ENCODE measurements at places on chromosomes 12 and 14. TPM values are rescaled to one million over a fixed set of nuclear protein-coding genes. Genes with fewer than 3 reads are reported as not detected.
A peak's percentile ranks its signal among the peaks of the same experiment; 100 is the strongest.

DNA sequence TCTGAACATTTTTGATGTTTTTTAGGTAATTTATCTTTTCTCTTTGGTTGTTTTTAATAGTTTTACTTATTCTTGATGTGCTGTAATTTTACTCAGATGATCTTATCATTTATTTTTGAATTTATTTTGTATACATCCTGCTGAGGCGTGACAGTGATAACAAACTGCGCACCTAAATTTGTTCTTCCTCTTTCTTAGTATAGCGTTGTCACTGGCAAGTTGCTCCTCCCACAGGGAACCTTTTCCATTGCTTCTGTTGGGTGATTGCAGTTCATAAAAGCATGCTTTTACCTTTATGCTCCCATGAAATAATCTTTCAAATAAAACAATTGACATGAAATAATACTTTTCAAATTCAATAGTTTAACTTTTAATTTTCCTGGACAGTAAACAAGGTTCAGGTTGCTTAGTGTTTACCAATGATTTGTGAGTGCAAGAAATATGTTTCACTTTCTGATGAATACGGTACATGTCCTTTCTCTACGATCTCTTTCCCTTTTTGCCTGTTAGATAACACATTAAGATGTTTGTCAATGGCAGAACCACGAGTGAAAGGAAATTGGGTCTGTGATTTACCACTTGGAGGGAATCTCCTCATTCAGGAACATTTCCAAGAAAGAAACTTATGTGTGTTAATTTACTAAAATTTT lies 223.3 kb downstream of the CCDC91 start:
- no peak for DNase-seq

DNA sequence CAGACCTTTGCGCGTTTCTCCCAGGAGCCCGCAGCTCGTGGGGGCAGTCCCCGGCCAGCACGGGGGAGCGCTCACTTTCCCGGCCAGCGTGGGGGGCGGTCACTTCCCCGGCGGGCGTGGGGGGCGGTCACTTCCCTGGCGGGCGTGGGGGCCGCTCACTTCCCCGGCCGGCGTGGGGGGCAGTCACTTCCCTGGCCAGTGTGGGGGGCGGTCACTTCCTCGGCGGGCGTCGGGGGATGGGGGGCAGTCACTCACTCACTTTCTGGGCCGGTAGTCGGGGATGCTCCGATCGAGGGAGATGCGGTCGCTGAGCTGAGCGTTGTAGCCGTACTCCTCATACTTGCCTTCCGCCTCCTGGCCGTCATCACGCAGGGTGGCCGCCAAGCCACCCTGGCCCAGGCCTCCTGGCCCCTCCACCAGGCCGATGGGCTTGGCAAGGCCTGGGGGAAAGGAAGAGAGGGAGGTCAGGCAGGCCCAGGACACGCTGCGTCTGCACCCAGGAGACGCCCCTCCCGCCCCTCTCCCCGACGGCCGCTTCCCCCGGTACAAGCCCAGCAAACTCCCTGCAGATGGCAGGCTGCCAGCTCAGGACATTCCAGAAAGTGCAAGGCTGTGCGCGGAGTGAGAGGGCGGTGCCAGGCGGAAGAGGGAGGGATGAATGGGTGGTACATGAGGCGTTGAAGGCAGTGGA lies 43.3 kb downstream of the GALNT9 start:
- DNase-seq, result peak; percentile 91

DNA sequence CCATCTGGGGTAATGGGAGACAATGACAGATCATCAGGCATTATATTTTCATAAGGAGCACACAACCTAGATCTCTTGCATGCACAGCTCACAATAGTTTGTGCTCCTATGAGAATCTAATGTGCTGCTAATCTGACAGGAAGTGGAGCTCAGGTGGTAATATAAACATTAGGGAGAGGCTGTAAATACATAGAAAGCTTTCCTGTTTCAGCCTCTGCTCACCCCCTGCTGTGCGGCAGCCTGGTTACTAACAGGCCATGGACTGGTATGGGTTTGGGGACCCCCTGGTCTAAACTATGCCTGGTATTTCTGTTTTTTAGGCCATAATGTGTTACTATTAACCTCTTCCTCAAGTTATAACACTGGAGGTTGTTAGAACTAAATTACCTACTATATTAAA lies 1373.7 kb downstream of the LRFN5 start:
- no peak for DNase-seq

DNA sequence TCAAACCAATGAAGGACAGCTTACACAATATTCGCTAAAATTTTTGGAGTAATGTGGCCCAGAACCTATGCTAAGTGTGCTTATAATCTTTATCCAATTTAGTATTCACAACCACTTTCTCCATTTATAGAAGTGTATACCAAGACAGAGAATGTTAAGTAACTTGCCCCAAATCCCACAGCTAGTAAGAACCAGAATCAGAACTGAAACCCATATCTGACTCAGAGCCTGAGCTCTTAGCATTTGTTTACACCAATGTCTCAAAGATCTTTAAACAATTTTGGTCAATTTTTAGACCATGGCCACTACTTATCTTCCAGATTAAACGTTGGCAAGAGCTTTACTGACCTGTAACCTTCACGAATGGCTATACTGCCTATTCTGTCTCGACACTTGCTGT lies 53.0 kb downstream of the PAPLN start:
- no peak for DNase-seq

IL22 gene
- not detected for polyA plus RNA-seq

B4GALNT3 gene
- polyA plus RNA-seq, result 18.3 TPM

NCKAP5L gene
- polyA plus RNA-seq, result 18.3 TPM

FGF23 gene
- polyA plus RNA-seq, result 0.05 TPM

LMO3 gene
- polyA plus RNA-seq, result 2.1 TPM

DNA sequence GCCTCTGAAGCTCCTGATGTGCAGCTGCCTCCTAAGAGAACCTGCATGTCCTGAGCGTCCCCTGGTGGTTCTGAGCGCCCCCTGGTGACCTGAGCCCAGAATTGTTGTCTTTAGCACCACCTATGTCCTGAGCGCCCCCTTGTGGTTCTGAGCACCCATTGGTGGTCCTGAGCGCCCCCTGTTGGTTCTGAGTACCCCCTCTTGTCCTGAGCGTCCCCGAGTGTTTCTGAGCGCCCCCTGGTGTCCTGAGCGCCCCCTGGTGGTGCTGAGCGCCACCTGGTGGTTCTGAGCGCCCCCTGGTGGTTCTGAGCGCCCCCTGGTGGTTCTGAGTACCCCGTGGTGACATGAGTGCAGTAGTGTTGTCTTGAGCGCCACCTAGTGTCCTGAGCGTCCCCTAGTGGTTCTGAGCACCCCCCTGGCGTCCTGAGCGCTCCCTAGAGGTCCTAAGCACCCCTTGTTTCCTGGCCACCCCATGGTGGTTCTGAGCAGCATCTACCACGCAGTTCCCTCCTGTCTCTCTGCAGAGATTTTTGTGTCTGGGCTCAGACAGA lies 782.5 kb downstream of the TMEM121 start:
- no peak for DNase-seq

DNA sequence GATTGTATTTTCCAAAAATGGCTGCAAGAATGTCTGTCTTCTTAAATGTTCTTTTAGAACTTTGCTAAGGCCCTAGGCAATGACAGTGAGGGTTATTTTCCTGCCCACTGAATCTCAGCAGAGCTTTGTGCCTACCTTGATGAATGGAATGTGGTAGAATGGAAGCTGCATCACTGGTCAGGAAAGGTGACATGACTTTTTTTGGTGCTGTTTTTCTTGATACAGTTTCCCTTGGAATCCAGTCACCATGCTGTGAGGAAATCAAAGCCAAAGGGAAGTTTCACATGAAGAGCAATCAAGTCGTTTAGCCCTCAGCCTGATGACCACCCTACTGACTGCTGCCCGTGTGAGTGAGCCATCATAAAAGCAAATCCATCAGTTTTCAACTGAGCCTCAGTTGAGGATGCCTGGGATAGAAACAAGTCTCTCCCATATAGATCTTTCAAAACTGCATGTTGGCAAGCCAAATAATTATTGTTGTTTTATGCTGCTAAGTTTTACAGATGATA lies 886.0 kb upstream of the FBXO33 start:
- no peak for DNase-seq

- no peak for DNase-seq
Measured at GRCh38 chr14:75283833-75284563, 5.4 kb downstream of the FOS start.

DNA sequence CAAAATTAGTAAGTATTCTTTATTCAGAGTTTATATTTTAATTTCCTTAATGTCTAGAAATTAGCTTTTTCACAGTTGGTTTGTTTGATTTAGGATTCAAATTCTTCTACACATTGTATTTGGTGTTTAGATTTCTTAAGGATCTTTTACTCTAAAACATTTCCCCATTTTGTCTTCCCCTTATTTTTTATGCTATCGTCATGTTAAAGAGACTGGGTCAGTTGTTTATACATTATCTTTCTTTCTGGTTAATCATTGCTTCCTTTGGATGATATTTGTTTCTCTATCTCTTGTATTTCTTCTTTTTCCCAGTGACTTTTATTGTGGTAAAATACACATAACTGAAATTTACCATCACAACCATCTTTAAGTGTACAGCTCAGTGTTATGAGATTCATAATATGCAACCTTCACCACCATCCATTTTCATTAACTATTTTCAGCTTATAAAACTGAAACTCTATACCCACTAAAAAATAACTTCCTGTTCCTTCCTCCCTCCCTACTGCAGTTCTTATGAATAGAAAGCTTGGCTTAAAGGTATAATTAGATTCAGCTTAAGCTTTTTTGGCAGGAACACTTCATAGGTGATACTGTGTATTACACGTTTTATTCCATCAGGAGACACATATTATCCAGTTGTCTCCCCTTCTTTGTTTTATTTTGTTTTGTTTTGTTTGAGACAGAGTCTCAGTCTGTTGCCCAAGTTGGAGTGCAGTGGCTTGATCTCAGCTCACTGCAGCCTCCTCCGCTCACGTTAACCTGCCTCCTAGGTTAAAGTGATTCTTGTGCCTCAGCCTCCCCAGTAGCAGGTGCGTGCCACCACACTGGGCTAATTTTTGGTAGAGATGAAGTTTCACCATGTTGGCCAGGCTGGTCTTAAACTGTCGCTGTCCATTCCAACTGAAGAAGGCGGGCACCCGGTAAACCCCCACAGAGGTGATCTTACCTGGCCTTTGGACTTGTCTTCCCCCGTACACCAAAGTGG lies 45.0 kb downstream of the NOPCHAP1 start:
- DNase-seq, result no peak

- DNase-seq, result no peak
Measured at GRCh38 chr12:11695321-11695720, 45.8 kb downstream of the ETV6 start.

DNA sequence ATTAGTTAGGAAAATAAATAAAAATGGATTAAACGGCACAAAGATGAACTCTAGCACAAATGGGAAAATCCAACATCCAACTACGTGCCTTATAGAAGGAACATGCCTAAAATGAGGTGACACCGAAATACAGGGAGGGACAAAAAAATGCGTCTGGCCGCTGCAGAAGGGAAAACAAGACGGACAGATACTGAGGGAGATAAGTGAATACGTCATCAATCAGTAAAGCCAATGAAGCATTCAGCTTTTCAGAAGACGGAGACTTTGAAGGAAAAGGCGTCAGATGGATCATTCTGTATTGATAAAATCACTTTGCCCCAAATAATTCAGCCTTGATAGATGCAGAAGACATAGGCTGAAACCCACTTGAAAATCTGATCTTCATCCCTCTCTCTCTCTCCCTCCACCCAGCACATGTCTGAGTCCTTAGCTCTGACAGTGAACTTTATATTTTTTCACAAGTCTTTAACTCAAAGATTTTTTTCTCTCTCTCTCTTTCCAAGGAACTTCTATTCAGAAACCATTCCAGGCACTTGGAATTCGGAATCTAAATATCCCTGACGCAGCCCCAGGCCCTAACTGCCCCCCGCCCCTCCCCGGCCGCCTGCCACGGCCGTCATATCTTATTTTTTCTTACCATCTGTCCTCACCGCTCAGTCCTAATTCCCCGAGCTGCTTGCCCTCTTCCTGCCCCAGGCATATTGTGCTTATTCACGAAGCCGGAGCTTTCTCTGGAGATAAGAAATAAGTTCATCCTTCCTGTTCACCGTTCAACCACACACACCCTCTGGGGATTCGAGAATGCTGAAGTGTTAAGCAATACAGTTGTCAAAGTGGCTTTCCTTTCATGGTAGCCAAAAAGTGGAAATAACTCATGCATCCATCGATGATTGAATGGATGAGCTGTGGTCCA lies 35.5 kb upstream of the RFLNA start:
- DNase-seq, result no peak

FAM90A1 gene
- 3.8 TPM for polyA plus RNA-seq

KRT72 gene
- not detected for polyA plus RNA-seq

Measured in left kidney (tissue), 8 donors.